ENCODE measurements at places on chromosomes 2 and 18.

GRCh38 chr18:42950732-42951131 lies 164.8 kb downstream of the RIT2 start:
- no peak for DNase-seq

DNA sequence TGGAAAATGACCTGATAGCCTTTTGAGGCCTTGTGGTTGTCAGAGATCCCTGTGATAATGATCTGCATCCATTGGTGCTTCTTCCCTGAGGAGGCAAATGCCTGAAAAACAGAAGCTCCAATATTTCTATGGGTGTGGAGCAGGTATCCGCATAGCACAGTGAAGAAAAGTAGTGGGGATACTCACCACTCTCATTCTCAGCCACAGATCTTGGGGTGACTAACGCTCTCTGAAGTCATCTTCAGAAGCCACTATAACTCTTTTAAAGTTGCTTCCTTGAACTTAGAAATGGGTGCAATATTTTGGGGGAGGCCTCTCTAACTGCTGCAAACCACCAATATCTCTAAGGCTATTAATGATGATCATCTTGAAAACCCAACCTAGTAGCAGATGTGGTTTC lies 46.2 kb downstream of the ARHGAP15 start:
- no peak for DNase-seq

GRCh38 chr2:105473011-105473410 lies 74.2 kb upstream of the FHL2 start:
- DNase-seq: no peak

- DNase-seq: no peak
These were observed 19.8 kb downstream of the ZNF407 start for GRCh38 chr18:74617486-74617885.

DNA sequence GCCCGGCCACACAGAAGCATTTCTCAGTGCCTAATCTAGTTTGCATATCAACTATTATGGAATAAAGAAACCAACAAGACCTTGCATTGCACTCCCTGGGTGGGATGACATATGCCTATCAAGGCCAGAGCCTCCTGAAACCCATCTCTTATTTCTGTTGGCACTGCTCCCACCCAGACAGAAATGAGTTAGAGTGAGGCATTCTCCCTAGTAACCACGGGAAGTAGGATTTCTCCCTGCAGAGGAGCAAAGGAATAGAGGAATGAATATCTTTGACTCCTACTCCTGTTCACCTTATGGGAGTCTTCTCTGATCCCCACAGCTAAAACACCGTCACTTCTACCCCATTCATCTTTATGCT lies 24.2 kb upstream of the SCYGR1 start:
- DNase-seq: no peak

GRCh38 chr2:105732955-105733607 lies 11.6 kb upstream of the NCK2 start:
- no peak for DNase-seq

- DNase-seq: no peak
These were observed 77.5 kb upstream of the ASB18 start for GRCh38 chr2:236341721-236342120.

- no peak for DNase-seq
These were observed 158.0 kb downstream of the LTBP1 start for GRCh38 chr2:33104726-33105125.

DNA sequence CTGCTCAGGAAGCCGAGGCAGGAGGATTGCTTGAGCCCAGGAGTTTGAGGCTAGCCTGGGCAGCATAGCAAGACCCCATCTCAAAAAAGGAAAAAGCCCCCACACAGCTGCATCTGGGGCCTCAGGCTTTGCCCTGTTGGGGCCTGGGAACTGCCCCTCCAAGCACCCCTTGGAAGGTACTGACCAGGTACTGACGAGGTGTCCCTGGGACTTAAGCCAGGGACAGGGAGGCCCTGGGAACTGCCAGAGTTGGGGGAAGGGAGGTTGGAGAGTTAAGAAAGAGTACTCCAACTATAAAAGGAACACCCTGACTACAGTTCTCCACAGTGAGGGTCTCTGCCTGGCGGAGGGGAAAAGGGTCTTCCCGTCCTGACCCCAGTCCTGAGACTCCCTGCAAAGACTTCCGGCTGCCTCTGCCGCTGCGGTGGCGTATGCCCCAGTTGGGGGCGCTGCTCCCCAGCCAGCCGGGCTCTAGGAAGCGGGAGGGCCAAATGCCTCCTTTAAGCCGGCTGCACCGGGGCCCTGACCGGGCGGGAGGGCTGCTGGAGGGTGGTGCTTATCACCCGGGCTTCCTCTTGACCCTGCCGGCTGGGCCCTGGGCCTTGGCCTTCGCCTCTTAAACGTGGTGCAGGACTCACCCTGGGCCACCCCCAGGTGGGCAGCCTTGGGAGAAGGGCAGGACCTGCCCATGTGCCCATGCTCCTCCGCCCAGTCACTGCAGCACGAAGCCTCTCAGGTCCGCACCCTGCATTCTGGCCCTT lies 12.8 kb downstream of the SLC30A3 start:
- DNase-seq: peak; percentile 89

GRCh38 chr2:97722227-97722626 lies 8.9 kb downstream of the ZAP70 start:
- DNase-seq: no peak

DNA sequence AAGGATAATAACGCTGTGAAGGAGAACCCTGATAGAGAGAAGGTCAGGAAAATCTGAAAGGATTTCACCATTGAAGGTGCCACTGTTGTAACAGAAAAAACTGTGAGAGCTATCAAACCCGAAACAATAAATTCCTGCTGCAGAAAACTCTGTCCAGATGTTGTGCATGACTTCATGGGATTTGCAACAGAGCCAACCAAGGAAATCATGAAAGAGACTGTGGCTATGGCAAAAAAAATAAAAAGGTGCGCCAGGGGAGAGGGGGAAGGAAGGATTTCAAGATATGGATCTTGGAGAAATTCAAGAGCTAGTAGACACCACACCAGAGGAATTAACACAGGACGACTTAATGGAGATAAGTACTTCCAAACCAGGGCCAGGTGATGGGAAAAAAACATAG lies 88.0 kb downstream of the LDLRAD4 start:
- no peak for DNase-seq

DNA sequence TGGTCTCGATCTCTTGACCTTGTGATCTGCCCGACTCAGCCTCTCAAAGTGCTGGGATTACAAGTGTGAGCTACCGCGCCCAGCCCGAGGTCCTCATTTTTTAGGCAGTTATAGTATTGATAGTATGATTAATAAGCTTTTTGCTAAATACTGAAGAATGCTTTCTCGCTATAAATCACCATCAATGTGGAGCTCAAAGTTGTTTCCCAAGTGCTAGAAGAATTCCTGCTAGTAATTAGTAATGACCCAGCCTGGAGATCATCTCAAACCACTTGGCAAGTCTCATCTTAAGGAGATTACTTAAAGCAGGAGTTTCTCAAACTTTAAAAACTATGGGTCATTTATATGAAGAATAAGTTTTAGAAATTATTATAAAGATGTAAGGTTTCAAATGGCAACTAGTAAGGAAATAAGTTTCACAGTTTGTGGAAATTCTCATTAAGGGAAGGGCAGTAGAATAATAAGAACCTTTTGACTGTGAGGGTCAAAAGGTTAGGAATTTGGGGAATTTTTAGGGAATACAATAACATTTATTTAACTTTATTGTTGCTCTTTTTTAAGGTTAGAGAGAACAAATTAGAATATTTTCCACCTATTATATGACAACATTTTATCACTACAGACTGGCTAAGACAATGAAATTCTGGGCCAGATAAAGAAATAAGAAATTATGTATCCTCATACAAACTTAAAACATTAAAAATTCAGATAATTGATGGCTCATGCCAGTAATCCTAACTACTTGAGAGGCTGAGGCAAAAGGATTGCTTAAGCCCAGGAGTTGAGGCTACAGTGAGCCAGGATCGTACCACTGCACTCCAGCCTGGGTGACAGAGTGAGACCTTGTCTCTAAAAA lies 148.6 kb upstream of the MAP3K20 start:
- no peak for DNase-seq

- DNase-seq: no peak
These were observed 25.4 kb upstream of the SOX11 start for GRCh38 chr2:5666798-5667197.

GRCh38 chr2:189624648-189625355 lies 36.5 kb upstream of the ASNSD1 start:
- no peak for DNase-seq

DNA sequence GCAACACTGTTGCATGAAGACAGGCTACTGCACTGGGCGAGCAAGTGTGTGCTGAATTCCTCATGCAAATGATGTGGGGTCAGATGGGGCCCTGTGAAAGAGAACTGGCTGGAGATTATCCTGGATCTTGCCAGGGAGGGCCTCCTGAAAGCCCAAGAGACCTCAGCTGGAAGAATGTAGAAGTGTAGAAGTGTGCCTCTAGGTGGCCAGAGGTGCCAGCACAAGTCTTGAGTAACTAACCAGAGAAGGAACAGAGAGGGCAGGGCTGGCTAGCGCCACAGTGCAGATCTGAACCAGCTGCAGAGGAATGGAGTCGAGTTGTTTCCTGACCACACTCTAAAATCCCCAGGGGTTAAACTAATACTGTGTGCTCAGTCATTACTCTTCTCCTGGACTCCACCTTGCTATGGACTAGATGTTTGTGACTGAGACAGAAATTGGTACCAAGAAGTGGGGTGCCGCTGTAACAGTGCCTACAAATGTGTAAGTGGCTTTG lies 399.3 kb downstream of the LRATD1 start:
- DNase-seq: no peak

DNA sequence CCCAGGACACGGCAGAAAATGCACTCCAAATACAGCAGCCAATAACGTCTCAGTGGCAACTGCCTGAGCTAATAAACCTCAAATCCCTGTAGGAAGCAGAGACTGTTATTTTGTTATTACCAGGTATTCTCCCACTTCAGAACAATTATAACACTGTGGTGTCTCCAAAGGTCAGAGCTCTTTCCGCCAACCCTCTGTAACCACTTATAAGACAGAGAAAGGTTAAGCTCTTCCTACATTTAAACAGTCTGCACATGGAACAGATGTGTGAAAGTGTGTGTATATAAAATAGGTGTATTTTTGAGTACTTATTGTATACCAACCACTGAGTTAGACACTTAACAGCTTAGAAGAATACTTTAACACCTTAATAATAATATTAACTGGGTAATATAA lies 64.1 kb downstream of the FBXO15 start:
- no peak for DNase-seq

- DNase-seq: no peak
These were observed 47.6 kb downstream of the COBLL1 start for GRCh38 chr2:164794016-164794415.

- DNase-seq: no peak
These were observed 1206.0 kb upstream of the ZEB2 start for GRCh38 chr2:145725876-145726275.

DNA sequence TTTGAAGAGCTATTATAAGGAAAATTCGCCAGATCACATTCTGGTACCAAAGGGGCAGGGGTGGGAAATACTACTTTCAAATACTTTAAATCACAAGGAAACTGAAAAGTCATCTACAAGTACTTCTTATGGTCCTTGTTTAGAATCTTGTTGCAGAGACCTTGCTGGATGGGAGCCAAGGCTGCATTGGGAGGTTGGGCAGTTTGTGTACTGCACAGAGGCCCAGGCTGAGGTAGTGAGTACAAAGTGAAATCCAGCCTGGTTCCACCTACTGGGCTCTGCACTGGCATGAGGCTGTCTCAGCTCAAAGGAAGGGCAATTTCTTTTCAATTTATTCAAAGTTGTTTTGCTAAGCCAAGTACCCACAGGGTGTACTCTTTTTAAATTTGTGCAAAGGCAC lies 140.3 kb upstream of the DLX2 start:
- DNase-seq: no peak

DNA sequence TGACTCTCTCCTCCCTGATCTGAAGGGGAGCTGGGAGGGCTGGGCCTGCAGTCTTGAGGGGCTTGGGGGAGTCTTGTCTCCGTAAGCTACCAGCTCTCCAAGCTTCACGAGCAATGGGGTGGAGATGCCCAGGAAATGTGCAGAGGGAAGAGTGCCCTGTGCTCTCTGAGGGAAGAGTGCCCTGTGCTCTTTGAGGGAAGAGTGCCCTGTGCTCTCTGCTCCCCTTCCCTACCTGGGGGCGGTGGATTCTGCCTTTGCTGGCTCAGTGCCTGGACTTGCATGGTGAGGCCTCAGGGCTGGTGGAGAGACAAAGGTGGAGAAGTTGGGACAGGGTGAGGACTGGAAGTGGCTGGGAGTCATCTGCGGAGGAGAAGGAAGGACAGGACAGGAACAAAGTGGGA lies 72.7 kb downstream of the TWIST2 start:
- DNase-seq: no peak

- DNase-seq: no peak
These were observed 108.3 kb upstream of the PPP1CB start for GRCh38 chr2:28643327-28643726.

- DNase-seq: no peak
These were observed 168.7 kb upstream of the GULP1 start for GRCh38 chr2:188122985-188123384.

- DNase-seq: no peak
These were observed 403.3 kb downstream of the METTL4 start for GRCh38 chr18:2168022-2168421.

GRCh38 chr2:70674636-70675430 lies 93.2 kb downstream of the ADD2 start:
- no peak for DNase-seq

- peak; percentile 61 for DNase-seq
These were observed 38.1 kb downstream of the AFTPH start for GRCh38 chr2:64562148-64562784.

DNA sequence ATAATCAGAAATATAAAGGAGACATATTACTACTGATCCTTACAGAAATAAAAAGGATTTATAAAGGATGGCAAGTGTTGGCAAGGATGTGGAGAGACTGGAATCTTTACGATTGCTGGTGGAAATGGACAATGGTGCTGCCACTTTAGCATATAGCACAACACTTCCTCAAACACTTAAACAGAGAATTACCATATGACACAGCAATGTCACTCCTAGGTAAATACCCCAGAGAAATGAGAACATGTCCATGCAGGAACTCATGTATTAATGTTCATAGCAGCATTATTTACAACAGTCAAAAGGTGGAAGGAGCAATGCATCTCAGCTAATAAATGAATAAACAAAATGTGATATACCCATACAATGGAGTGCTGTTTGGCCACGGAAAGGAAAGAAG lies 137.5 kb downstream of the NDUFA10 start:
- DNase-seq: no peak

DNA sequence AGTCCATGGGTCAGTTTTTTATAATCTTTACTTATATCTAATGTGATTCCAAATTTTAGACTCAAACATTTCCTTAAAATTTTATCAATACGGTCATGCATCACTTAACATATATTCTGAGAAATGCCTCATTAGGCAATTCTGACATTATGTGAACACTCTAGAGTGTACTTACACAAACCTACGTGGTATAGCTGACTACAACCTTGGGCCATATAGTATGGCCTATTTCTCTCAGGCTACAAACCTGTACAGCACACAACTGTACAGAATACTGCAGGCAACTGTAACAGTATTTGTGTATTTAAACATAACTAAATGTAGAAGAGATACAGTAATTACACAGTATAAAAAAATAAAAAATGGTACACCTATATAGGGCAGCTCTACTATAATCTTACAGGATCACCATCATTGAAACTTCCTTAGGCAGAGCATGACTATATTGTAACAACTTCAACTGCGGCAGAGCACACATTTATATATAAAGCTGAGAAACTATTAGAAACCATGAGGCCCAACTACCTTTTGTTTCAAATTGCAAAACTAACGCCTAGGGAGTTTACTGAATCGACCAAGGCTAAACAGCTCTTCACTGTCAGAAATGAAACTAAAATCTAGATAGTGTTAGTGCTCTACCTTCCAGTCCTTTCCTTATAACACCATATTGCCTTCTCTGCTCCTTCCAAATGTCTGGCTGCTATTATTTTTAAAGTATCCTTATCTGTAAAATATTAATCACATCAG lies 6.9 kb downstream of the YES1 start:
- DNase-seq: no peak

GRCh38 chr2:67571785-67572718 lies 174.9 kb downstream of the ETAA1 start:
- DNase-seq: no peak

Measured in suppressor macrophage (primary cell).